Endothelial cell of umbilical vein (primary cell): ENCODE measurements at places on chromosomes 2 and 18. TPM values are rescaled to one million over a fixed set of nuclear protein-coding genes. Genes with fewer than 3 reads are reported as not detected.

The ADAM17 gene
- total RNA-seq = 52.9 and 57.1 TPM in 2 replicates

The REG3G gene
- total RNA-seq = not detected in 2 replicates

The KYNU gene
- 0.25 TPM in 1 of 2 replicates, not detected in the other for total RNA-seq

The INHBB gene
- 0.67 and 1.8 TPM in 2 replicates for total RNA-seq

The GALNT1 gene
- 337 and 360 TPM in 2 replicates for total RNA-seq

The NFATC1 gene
- total RNA-seq = 26.8 and 30.0 TPM in 2 replicates

The AQP12B gene
- total RNA-seq = not detected in 2 replicates

The HOXD13 gene
- not detected in 2 replicates for total RNA-seq

The CD226 gene
- 0.20 and 0.25 TPM in 2 replicates for total RNA-seq

The ATF2 gene
- total RNA-seq = 55.9 and 57.1 TPM in 2 replicates

The TNFRSF11A gene
- 11.1 and 11.9 TPM in 2 replicates for total RNA-seq

The NAGK gene
- total RNA-seq = 125 and 130 TPM in 2 replicates

The TRIM43 gene
- total RNA-seq = not detected in 2 replicates

The CERKL gene
- total RNA-seq = not detected in 2 replicates

The EML6 gene
- total RNA-seq = 1.3 and 2.1 TPM in 2 replicates

The PLEK gene
- 0.11 and 0.18 TPM in 2 replicates for total RNA-seq

The MC5R gene
- total RNA-seq = not detected in 2 replicates

The POTEC gene
- total RNA-seq = not detected in 2 replicates

The APLF gene
- 2.3 and 2.4 TPM in 2 replicates for total RNA-seq

The NMS gene
- not detected in 2 replicates for total RNA-seq
